ENCODE measurements at places on chromosomes 2 and 18.

DNA sequence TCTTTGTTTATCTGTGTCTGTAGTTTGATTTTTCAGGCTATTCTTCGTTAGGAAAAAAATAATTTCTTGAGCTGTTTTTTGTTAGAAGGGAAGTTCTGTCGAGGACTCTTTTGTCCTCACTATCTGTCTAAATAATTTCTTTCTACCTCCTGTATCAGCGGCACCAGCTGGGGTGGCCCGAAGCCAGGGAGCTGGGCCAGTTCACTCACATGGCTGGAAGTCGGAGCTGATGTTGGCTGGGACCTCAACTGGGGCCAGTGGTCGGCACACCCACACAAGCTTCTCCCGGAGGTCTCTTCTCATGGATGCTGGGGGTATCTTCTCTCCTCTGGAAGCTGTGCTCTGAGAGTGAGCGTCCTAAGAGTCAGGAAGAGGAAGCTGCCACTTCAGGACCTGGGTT lies 8.0 kb upstream of the PDIA6 start:
- DNase-seq = no peak

DNA sequence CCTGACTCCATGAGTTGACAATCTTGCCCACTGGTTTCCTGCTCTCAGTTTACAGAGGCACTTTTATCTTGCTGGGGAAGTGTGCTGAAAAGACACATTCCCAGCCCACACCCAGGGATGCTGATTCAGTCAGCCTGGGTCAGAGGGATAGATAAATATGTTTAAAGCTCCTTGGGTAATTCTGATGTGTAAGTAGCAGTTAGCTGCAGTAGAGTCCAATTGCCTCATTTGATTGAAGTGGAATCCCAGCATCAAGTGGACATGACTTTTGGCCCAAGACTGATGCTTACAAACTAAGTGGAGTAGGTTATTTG lies 29.4 kb downstream of the PSD4 start:
- no peak for DNase-seq

GRCh38 chr2:98769114-98769476 lies 38.2 kb upstream of the MGAT4A start:
- no peak for DNase-seq

GRCh38 chr2:184532551-184532950 lies 65.8 kb upstream of the ZNF804A start:
- DNase-seq = no peak

GRCh38 chr2:98518101-98518500 lies 73.4 kb downstream of the INPP4A start:
- peak; percentile 32 for DNase-seq

GRCh38 chr2:81976998-81977397 lies 1672.4 kb upstream of the LRRTM1 start:
- no peak for DNase-seq

- no peak for DNase-seq
These were observed 72.3 kb downstream of the SPATS2L start for GRCh38 chr2:200378652-200379290.

DNA sequence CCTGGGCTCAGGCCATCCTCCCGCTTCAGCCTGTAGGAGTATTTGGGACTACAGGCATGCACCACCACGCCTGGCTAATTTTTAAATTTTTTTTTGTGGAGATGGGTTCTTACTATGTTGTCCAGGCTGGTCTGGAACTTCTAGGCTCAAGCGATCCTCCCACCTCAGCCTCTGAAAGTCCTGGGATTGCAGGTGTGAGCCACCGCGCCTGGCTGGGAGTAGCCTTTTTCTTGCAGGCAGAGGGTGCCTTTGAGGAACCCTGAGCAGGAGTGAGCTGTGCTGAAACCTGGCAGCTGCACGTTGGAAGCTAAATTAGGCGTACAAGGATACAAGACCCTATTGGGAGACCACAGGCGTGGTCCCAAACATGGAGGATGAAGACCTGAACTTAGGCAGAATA lies 8.0 kb downstream of the CTDSP1 start:
- no peak for DNase-seq

DNA sequence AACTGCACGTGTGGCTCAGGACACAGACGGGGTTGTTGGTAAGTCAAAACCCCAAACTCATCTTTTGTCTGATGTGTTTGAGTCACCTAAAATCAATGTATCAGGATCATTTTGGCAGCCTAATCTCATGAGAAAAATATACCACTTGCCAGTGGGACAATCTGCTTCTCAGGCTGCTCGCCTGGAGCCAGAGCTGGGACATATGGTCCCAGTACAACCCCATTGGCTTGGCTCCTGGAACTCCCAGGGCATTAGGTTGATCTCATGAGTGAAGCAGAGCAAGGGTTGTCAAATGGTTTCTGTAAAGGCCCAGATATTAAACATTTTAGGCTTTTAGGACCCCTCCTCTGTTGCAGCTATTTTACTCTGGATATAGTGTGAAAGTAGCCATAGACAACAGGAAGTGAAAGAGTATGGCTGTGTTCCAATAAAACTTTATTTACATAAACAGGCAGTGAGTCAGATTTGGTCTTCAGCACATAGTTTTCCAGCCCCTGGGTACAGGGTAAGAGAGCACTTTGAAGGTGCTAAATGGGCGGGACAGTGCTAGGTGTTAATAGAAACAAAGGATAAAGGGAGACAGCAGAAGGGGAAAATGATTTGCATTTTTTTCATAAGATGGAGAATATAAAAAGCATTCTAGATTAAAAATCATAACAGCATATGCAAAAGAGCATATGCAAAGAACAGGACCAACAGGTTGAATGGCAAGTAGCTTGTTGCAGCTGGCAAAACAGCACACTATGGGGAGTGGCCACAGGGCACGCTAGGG lies 290.8 kb downstream of the KCNS3 start:
- no peak for DNase-seq

- DNase-seq = no peak
These were observed 13.9 kb upstream of the ASPRV1 start for GRCh38 chr2:69975136-69975852.

DNA sequence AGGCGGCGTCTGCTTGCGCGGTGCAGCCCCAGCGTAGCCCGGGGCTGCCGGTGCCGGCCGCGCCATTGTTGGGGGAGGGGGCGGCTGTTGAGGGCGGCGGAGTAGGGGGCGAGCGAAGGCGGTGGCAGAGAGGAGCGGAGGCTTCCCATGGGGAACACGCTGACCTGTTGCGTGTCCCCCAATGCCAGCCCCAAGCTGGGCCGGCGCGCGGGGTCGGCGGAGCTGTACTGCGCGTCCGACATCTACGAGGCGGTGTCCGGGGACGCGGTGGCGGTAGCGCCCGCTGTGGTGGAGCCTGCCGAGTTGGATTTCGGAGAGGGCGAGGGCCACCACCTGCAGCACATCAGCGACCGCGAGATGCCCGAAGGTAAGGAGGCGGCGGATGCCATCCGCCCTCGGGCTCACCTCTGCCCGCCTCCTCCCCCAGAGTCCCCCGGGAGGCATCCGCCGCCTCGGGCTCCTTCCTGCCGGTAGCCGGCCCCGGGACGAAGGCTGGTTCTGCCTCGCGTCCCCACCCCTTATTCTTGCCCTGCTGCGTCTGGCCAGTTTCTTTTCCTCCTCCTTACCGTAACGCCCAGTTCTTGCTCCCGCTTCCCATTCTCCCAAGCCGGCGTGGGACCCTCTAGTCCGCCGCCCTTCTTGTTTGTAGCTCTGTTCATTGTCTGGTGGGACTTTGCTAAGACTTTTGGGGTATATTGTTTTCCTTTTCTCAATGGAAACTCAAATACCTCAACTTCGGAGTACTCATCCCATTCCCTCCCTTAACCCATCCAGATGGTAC lies 500 bp downstream of the CCNYL1 start:
- DNase-seq = peak; percentile 76

DNA sequence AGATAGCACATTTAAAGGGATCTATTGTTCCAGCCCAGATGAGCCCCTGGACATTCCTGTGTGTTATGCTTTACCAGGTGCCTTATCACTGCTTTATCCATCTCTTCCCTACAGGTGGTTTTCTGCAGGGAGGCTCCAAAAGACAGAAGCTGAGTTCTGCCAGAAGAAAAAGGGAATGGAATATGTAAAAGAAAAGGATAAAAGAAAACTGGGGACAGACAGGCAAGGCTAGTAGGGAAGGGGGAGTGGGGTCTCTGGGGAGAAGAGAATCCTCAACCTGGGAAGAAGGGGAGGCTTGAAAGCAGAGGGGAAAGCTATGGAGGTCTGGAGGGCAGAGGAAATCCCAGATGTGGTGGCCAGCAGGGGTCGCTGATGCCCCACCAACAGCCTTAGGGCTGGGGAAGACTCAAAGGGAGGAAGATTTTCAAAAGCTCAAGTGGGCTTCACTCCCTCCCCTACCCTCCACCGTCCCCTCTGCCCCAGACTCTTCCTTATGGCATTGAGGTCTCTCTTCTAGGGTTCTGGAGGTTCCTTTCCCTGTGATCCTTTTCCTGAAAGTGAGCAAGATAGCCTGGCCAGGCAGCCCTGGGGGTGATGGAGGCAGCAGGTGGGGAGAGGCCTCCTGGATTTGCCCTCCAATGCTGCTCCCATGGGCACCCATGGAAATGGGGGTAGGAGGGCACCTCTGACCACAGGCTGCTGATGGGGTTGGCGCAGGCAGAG lies 178.1 kb upstream of the PKDCC start:
- peak; percentile 32 for DNase-seq

- no peak for DNase-seq
These were observed 154.6 kb downstream of the DYM start for GRCh38 chr18:49305688-49306336.

DNA sequence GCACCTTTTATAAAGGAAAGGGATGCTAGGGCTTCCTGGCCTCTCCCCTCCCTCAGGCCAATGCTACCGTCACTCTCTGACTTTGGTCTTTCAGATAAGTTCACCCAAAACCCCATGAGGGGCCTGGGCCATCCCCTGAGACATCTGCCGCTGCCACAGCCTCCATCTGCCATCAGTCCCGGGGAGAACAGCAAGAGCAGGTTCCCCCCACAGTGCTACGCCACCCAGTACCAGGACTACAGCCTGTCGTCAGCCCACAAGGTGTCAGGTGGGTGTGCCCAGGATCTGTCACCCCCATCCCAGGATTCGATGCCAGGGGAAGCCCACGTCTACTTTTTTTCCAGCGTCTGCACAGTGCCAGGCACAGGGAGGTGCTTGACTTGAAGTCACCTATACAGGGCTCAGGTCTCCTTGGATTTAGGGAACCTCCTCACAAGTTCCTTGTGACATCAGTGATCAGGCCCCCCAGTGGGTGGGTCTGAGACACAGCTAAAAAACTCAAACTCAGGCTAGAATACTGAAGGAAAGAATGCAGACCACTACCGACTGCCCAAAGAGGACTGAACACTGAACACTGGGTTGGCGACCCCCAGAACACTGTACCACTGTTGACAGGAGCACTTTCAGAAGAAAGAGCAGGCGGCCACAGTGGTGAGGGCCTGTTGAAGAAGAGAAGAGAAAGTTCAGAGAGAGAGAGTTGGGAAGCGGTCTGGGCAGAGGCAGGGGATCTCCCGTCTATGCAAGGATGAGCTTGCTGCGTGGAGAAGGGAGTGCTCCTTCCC lies 85.3 kb downstream of the EPAS1 start:
- DNase-seq = no peak

DNA sequence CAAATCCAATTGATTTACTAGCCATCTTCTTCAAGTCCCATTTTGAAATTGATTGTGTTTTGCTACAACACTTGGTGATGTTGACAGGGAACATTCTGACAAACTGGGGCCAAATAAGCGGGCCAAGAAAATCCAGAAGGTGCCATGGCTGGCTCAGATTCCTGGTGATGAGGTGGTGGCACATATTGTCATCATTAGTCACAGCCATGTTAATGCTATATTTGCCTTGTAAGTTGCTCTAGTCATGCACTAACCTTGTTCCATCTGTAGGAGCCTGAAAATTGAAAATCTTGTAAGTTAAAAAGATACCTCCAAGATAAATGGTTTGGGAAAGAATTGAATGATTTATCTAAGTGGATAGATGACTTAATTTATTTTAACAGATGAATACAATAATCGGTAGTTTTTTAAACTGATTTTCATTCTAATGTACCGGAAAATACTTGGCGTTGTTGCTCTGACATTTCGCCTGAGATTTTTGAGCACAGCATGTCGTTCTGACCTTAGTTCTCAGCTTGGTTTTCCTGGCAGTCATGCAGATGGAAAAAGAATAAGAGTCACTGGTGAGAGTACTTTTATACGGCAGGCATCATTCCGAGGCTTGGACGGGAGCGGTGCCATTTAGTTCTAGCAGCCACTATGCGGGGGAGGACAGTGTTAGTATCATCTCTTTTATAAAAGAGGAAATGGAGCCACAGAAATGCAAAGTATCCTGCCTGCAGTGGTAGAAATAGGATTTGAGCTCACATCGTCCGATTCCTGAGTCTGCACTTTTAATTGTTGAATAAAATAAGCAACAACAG lies 133.9 kb downstream of the ZNF532 start:
- no peak for DNase-seq

GRCh38 chr2:229914171-229914570 lies 7.6 kb downstream of the TRIP12 start:
- DNase-seq = no peak

GRCh38 chr2:47078541-47079482 lies 76.3 kb downstream of the STPG4 start:
- DNase-seq = no peak

DNA sequence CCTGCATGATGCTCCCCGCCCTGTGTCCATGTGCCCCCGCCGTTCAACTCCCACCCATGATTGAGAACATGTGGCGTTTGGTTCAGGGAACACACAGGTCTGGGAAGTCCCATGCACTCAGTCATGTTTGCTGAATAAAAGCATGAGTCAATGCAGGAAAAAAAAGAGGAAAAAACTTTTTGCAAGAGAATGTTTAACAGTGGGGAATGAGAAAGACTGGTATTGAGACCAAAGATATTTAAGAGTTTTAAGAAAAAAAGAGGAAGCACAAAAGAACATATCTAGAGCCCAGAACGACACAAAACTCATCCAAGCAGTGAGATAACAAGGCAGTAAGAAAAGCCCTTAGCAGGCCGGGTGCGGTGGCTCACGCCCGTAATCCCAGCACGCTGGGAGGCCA lies 279.2 kb upstream of the THSD7B start:
- peak; percentile 64 for DNase-seq

- no peak for DNase-seq
These were observed 85.0 kb upstream of the FAM237A start for GRCh38 chr2:206557321-206557720.

GRCh38 chr2:30259827-30260679 lies 28.7 kb downstream of the LBH start:
- DNase-seq = no peak

DNA sequence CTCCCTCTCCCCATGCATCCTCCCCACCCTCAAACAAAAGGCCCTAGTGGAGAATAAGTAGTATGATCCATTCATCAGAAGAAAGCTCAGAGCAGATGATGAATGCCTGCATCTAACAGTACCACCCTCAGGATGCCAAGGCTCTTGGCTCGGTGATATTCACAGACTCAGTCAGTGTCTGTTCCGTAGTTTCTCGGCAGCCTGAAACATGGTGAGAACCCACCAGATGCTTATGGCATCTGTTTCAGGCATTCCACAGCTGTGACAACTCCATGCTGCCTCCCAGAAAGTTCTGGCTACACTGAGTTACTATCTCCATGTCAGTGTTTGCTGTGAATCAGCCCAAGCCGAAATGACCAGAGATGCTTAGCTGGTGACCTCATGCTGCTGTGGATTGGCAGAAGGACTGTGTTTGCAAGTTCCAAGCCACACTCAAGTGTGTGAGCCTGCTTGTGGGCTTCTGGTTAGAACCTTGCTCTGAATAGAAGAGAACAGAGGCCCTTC lies 83.9 kb downstream of the WDSUB1 start:
- DNase-seq = no peak
